A549 (cell line): ENCODE measurements at places on chromosomes 3 and 15.

DNA sequence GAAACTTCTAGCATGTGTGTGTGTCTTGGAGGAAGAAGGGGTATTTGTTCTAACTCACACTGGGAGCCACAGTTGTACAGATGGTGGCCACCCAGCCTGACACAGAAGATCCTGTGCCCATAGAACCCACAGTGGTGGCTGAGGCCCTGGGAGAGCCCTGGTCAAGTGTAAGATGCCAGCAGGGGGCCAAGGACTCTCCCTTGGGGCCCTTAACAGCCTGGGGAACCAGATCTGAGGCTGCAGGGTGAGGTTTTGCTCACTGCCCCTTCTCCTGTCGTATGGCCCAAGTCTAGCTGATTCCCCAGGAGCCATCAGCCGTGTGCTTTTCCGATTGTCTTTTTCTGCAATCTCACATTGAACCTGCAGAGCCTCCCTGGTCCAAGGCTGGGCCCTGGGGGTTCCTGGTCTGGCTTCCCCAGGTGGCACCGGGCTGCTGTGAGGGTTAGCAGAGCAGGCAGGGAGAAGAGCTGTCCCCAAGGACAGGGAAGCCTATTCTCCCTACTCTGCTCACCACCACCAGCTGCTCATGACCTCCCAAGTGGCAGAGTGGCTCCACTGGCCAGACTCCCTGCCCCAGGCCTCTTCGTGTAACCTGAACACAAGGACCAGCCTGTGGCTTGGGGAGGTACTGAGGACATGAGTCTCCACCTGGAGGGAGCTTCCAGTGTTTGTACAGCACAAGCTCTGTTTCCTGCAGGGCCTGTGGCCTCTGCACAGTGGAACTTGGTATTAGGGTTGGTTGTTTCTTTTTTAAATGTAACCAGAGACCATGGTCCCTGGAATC is 51.9 kb downstream of the CA12 start:
- no peak for DNase-seq

GRCh38 chr15:101490922-101491733 is 1.6 kb upstream of the PCSK6 start:
- DNase-seq = no peak

GRCh38 chr15:24971772-24972171 is 17.0 kb downstream of the SNRPN start:
- DNase-seq = no peak

DNA sequence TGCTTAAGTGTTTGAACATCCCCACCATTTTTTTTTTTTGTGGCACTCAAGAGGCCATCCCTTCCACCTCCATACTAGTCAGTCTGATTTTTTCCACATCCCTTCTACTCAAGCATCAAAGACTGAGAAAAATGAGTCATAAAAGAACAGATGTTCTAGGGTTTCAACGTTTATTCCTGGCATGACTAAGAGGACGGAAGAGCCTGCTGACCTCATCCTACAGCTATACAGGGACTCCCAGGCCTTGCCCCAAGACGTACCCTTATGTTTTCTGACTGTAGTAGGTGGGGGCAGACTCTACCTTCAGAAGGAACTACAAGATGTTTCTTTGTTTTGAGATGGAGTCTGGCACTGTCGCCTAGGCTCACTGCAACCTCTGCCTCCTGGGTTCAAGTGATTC is 3.3 kb upstream of the ITPKA start:
- DNase-seq = peak; percentile 54

GRCh38 chr15:28098360-28098765 is 752 bp downstream of the OCA2 start:
- DNase-seq = no peak

DNA sequence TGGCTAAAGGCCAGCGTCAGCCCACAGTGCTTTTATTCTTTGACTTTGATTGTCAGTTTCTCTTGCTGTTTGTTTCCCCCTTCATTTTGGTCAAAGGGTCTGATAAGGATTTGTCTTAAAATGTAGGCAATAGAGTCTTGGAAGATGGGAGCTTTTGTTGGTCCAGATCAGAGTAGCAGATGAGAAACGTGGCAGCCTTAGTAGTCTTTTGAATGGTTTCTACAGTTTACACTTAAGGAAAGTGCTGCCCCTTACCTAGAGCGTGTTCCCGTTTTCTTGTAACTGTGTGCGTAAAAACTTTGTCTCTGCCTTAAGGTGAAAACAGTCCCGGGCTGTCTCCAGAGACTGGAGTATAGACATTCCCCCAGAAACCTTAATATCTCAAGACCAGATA is 630 bp downstream of the LXN start:
- DNase-seq = no peak

DNA sequence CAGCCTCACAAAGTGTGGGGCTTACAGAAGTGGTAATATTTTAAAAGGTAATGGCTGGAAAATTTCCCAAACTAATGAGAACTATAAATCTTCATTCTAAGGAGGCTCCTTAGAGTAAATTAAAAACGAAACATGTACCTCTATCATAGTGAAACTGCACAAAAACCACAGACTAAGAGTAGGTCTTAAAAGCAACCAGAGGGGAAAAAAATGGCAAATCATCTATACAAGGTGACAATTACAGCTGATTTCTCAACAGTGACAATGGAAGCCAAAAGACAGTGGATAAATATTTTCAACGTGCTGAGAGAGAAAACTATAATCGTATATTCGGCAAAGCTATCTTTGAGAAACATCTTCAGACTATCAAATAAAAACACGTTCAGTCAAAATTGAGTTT is 20.6 kb downstream of the HEG1 start:
- no peak for DNase-seq

DNA sequence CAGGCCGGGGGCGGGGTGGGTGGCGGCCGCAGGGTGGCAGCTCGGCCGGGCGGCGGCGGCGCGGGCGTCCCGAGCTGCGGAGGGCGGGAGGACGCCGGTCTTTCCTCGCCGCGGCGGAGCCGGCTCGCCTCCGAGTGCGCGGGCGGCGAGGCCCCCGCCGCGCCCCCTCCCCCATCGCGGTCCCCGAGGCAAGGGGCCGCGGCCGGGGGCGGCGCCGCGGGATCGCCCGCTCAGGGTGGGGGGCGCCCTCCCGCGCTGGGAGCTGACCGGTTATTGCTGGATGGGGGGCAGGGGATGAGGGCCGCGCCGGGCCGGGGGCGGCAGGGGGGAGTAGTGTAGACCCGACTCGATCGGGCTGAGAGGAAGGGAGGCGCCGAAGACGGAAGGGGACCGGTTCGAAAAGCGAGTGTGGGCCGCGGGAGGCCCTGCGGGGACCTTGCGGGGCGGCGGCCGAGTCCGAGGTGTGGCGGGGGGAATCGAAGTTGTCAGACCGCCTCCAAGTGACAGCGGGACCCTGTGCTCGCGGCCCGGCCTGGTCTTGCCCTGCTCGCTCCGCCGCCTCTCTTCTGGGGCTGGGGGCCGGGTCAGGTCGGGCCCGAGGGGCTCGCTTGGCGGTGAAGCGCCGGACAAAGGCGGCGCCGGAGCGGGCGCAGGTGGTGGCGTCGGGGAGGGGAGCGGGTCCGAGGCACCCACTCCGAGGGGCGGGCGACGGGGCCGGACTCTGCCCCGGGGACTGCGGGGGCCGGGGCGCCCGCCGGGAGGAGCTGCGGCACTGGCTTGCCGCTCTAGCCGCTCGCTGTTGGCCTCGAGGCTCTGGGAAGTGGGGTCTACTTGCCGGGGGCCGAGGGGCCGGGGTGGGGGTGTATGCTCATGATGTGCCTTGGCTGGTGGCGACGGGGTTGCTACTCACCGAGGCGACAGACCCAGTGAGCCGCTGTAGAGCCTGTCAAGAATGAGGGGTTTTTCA is 1.1 kb downstream of the BAHD1 start:
- no peak for DNase-seq

GRCh38 chr15:79071901-79072300 is 18.7 kb downstream of the RASGRF1 start:
- DNase-seq = no peak

- DNase-seq = peak; percentile 1
These were observed 619.2 kb downstream of the DIPK2A start for GRCh38 chr3:144590854-144591253.

DNA sequence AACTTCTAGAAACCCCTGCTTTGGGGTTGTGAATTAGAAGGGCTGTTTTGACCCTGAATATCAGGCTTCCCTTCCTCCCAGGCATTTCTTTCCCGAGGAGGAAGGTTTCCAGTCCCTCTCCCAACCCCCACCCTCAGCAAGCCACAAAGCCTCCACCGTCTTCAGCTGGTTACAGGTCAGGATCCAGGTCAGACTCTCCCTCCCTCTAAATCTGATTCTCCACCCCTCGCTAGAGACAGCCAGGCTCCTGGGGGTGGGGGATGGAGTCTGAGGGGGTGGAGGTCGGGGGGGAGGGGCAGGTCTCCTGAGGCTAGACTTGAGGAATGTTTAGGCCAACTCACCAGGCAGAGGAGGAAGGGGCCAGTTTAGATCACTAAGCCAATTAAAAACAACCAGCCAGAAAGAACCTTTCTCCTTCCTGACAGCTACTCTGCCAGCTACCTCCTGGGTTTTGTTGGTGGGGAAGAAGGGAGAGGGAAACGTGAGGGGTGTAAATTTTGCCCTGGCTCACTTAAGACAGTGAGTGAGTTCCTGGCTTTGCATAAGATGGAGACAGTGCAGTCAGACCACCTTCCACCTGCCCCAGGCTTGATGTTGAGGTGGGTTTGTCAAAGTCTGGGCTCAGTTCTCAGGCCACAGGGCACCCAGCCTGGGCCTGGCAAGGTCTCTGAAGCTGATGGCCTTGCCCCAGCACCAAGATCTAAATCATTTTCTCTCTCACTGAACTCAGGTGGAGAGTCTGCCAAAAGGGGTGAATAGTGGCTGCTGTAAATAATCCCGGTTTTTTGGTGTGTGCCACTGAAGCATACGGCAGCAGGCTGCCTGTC is 19.5 kb downstream of the BMF start:
- DNase-seq = no peak

DNA sequence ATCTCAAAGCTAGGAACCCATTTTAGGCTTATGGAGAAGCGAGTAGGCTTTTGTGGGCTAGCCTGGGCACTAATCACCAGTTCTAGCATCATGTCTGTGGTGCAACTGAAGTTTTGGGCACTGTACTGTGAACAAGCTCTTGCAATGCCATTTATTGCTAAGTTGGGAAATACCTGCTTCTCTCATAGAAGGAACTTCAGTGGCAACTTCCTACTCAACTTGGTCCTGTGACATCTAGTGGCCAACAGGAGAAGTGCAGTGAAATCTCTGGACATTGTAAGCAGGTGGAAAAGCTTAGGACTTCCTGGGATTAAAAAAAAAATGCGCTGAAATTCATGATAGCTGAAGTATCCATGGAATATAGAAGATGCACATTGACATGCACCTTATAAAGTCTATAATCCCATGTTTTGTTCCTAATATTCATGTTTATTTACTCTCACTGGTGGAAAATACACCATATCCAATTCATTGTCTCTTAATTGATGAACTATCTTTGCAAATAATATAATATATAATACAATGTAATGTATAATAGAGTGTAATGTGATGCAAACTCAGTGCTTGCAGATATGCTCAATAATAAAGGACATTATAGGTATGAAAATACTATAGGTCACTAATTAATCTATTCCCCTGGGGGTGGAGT is 6.5 kb upstream of the ALDH1A3 start:
- peak; percentile 91 for DNase-seq

DNA sequence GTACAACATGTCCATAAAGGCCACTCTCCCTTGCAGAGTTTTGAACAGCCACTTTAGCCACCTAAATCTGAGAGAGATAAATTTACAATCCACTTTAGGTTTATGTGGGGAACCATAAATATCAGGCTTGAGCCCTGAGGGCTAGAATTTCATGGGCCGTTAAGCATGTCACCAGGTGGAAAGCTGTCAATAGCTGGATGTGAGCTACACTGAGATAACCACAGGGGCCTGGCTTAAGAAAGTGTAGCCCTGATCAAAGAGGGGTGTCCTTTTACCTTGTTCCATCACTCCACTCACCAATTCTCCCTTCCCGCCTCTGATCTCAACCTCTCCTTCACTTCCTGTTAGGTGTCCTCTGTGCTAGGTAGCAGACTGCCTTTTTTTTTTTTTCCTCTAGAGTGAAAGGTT is 172.8 kb upstream of the ICE2 start:
- DNase-seq = no peak

DNA sequence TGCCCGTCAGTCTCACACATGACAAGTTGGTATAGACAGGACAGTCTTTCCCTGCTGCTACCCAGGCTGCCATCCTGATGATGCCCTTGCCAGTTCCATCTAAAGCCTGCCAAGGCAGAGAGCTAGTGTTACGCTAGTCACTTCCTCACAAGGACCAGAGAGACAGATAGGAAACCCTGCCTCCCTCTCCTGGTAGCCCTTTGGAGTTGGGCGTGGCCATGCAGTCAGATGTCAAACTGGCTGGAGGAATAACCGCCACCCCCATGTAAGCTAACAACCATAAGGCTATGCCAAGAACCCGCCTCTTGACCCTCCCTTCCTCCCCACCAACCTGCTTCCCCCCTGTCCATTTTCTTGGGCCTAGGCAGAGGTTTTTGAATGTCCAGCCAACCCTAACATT is 2.8 kb downstream of the TMEM115 start:
- no peak for DNase-seq

DNA sequence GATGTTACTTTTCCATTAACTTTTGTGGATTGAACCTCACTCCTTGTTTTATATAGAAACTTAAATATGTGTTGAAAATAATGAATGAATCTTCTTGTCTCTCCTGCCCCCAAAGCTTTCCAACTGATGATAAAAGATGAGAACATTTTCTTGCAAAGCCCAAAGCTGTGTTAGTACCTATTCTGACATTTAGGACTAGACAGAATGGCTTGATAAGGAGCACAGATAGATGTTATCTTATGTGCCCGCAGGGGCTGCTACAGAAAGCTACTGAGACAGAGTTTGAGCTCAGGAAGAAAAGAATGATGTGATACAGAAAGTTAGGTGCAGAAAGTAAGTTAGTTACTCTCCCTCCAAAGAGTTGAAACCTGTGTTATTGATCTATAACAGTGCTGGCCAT is 109.4 kb upstream of the ATP11B start:
- no peak for DNase-seq

GRCh38 chr3:175617247-175617646 is 758.1 kb downstream of the NAALADL2 start:
- no peak for DNase-seq

DNA sequence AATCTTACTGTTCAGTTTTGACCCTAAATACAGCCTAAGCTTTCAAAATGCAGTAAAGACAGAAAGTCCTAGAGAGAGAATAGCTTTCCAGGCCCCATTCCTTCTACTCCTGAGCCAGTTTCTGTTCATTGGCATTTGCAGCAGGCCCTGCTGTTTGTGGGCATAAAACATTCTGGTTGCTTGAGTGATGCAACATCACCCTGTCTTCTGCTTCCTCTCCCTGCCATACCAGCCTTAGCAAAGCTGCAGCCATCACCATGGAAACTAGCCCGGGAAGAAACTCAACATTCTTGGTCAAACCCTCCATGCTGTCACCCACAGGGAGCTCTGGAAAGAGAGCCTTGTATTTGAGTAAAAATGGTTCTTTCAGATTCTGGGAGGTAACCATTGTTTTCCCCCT is 325.7 kb downstream of the MAGI1 start:
- DNase-seq = no peak
